Thymus (tissue), 14 donors: ENCODE measurements at places on chromosomes 1 and 21. TPM values are rescaled to one million over a fixed set of nuclear protein-coding genes. Genes with fewer than 3 reads are reported as not detected.

Gene TMEM200B
- total RNA-seq = 0.57 TPM

Gene RGS16
- total RNA-seq = 8.3 TPM

DNA sequence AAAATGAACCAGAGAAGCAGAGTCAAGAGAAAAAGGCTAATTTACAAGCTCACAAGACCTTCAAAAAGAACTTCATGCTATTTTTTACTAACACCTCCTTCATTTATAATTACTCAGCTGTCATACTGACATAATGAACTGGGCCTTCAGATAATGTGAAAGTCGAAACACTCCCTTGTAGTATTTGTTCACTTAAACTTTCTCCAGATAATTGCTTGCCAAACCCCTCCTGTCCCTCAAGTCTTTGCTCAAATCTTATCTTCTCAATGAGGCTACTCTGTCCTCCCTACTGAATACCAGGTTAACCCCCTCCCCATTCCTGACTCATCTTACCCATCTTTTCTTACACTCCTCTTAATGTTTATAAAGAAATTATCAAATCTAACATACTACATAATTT is 11.1 kb upstream of the MAP3K21 start:
- no peak for DNase-seq
- no peaks in the 10 kb centered on the region for H3K4me1 ChIP-seq
- H3K27ac ChIP-seq = no peak overlapping the region
- H3K36me3 ChIP-seq = no peaks in the 10 kb centered on the region

GRCh38 chr1:110067479-110067892 is 3.0 kb downstream of the ALX3 start:
- H3K36me3 ChIP-seq = no peaks in the 10 kb centered on the region
- H3K4me3 ChIP-seq = no peak overlapping the region
- H3K27ac ChIP-seq = no peak overlapping the region
- no peaks in the 10 kb centered on the region for H3K4me1 ChIP-seq
- H3K27me3 ChIP-seq = peaks cover 84% of the 10 kb centered on the region

DNA sequence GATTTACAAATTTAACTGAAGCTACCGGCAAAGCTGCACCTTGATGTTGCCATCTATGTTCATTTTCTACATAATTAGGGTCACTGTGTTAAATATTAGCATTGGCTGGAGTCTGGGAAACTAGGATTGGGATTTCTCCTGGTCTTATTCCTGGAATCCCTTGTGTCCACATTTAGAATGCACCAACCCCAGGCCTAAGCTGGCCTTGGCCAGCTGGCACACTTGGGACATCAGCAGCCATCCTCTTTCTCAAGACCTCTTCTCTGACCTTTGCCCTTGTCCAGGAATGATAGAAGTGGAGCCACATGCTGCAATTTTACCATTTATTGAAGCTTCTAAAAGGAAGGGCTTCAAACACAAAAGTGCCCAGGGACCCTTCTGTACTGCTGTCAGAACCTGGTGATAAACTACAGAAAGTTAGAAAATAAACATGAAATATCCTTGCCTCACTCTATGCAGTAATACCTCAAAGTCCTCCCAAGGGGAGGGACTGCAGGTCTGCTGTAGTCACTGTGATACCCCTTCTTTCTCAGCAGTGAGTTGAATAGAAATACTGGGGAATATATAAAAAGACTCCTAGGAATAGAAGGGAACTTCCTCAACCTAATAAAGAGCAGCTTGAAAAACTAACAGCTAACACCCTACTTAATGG is 13.7 kb upstream of the PIGC start:
- DNase-seq = no peak
- H3K27ac ChIP-seq = no peak overlapping the region
- H3K4me3 ChIP-seq = no peak overlapping the region
- H3K36me3 ChIP-seq = no peaks in the 10 kb centered on the region

Gene SH2D5
- 0.14 TPM for total RNA-seq

Gene USF1
- total RNA-seq = 81.8 TPM

DNA sequence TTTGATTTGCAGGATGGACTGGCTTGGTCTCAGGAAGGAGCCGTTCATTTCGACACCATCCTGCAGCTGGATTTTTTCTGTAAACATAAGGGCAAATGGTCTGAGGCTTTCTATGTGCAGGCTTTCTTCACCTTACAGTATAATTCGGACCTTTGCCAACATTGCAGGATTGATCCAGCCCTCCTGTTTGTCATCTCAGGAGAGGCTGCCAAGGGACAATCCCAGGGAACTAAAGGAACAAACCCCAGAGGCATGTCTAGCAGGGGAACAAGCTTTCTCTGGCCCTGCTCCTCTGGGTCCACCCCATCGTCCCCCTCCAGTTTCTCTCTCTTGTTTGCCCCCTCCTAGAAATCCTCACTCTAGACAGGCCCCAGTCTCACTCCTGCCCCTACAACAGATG is 24.8 kb upstream of the GBP6 start:
- H3K36me3 ChIP-seq = no peaks in the 10 kb centered on the region
- no peaks in the 10 kb centered on the region for H3K27me3 ChIP-seq
- no peak for DNase-seq
- no peak overlapping the region for H3K27ac ChIP-seq
- no peak overlapping the region for H3K4me3 ChIP-seq
- H3K4me1 ChIP-seq = no peaks in the 10 kb centered on the region

Gene IGSF21
- total RNA-seq = 0.85 TPM

- no peaks in the 10 kb centered on the region for H3K27me3 ChIP-seq
- H3K36me3 ChIP-seq = no peaks in the 10 kb centered on the region
- peak within 1 kb of the TSS; percentile 12 for H3K27ac ChIP-seq
- H3K4me3 ChIP-seq = no peak within 1 kb of the TSS
- H3K4me1 ChIP-seq = peaks cover 61% of the 10 kb centered on the region
Measured at GRCh38 chr1:156153362-156153761, at the start of gene SEMA4A. TSS of gene SEMA4A (plus strand) at chr1:156153585. CDS start at chr1:156154579, 994 bp downstream.

DNA sequence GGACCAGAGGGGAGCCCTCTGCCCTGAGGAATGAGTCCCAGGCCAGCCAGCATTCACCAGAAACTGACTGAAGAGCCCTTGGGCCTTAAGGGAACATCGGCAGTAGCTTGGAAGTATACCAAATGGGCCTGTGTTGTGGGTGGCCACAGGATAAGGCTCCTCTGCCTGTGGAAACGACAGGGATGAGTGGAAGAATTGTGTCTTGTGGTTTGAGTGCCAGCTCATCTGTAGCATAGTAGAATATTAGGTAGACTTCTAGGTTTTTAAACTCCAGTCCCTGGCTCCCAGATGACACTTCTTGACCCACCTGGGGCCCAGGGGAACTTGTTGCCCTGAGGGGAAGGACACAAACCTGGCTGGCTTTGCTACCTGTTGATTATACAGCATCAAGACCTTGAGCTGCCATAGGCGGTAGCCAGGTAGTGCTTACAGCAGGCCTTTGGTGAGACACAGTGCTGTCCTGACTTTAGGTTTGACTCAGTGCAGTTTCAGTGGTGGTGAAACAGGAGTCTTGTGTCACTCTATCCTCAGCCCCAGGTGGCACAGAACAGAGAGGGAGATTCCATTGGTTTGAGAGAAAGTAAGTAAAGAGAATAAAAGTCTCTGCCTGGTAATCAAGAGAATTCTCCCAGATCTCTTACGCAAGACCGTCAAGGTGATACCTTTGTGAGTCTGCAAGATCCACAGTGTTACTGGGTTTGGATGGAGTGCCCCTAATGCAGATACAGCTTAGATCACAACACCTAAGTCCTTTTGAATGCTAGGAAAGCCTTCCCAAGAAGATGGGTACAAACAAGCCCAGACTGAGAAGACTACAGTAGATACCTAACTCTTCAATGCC is 50.2 kb downstream of the RABGAP1L start:
- H3K4me3 ChIP-seq = no peak overlapping the region
- no peaks in the 10 kb centered on the region for H3K27me3 ChIP-seq
- DNase-seq = no peak
- H3K36me3 ChIP-seq = no peaks in the 10 kb centered on the region
- no peaks in the 10 kb centered on the region for H3K4me1 ChIP-seq

Gene BRDT
- total RNA-seq = under 0.01 TPM

GRCh38 chr1:10117865-10118264 is 85.1 kb downstream of the UBE4B start:
- H3K27ac ChIP-seq = no peak overlapping the region
- H3K36me3 ChIP-seq = peaks cover 44% of the 10 kb centered on the region
- DNase-seq = no peak
- no peaks in the 10 kb centered on the region for H3K4me1 ChIP-seq

DNA sequence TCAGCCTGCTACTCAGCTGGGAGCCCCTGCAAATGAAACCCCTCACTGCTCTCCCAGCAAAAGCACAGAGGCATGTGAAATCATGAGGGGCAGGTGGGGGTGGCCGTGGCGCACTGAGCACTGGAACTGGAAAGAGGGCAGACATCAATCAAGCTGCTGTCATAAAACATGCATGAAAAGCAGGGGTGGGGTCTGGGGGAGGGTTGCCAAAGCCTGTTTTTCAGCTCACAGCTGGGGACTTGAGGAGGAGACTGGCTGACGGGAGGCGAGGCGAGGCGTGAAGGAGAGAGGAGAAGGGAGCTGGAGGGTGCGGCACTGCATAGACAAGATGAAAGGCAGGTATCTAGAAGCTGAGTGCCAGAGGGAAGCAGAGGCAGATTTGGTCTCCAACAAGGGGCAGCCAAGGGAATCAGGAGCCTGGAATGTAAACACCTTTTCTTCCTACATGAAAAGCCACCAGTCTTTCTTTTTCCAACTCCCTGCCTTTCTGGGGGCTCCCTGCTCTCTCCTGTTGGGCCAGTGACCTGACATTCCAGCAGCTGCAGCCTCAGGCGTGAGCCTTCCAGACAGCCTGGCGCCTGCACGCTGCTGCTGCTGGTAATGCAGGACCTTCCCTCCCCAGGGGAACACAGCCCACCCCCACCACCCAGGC is 87.0 kb downstream of the NMNAT2 start:
- peaks cover 20% of the 10 kb centered on the region for H3K27me3 ChIP-seq
- peaks cover 5% of the 10 kb centered on the region for H3K4me1 ChIP-seq
- H3K27ac ChIP-seq = no peak overlapping the region
- H3K4me3 ChIP-seq = no peak overlapping the region

DNA sequence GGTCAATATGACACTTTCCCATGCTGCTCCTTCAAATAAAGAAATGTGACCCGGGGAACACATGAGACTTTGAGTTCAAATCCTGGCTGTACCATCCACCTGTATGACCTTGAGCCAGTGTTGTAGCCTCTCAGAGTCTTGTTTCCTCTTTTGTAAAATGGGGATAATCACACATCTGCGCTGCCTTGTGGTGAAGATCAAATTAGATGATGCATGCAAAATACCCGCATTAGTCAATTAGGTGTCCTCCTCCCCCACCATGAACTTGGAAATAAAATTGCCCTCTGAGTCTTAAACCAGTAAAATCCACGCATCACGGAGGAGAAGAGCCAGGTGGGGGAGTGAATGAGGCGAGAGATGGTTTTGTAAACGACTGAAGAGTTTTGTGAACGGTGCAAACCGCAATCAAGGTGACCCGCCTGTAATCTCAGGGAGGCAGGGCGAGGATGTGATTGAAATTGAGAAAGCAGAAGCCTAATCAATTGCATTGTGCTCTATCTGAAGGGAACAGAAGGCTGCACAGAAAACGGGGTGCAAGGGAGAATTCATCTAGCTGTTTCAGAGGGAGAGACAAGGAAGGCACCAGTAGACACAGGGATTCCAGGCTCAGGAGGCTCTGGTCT is 5.8 kb upstream of the AHDC1 start:
- peak overlapping the region; percentile 61 for H3K27ac ChIP-seq
- no peaks in the 10 kb centered on the region for H3K27me3 ChIP-seq
- H3K36me3 ChIP-seq = peaks cover 4% of the 10 kb centered on the region
- no peak overlapping the region for H3K4me3 ChIP-seq

DNA sequence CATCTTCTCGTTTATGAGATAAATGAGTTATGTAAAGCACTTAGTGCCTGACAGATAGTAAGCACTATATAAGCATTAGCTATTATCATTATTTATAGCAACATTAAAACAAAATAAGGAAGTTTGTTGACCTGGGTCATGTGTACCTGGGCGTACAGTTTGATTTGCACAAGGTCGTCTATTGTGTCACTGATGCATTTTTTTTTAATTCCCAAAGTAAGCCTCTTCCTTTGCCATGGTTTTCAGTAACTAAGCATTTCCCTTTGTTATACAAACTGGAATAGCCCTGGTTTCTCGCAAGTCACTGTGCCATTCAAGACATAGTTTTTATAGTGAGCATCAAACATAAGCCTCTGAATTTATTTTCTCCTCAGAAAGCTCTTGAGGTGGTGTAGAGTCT is 72.2 kb downstream of the CACHD1 start:
- no peak for DNase-seq
- H3K4me1 ChIP-seq = peaks cover 8% of the 10 kb centered on the region
- no peaks in the 10 kb centered on the region for H3K36me3 ChIP-seq

GRCh38 chr1:64062941-64063581 is 140.4 kb upstream of the UBE2U start:
- no peak overlapping the region for H3K4me3 ChIP-seq
- no peaks in the 10 kb centered on the region for H3K36me3 ChIP-seq
- peaks cover 17% of the 10 kb centered on the region for H3K4me1 ChIP-seq
- no peak overlapping the region for H3K27ac ChIP-seq
- no peak for DNase-seq
- no peaks in the 10 kb centered on the region for H3K27me3 ChIP-seq

DNA sequence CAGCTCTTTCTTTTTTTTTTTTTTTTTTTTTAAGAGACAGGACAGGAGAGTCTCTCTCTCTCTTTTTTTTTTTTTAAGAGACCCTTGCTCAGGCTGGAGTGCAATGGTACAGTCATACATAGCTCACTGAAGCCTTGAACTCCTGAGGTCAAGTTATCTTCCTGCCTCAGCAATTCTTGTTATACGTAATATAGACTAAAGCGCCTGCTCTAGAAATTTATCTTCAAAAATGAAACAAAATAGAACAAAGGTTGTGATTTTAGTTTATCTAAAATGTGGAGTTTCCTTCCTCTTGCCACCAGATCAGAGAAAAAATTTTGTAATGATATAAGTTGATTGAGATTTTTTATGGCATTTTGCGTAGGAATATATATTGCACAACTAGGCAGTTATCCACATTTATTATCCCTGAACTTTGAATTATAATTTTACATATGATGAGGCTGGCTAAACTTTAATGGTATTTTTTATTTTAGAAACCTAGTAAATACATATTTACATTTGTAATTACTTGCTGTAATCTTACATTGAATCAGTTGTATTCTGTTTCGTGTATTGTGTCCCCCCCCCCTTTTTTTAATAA is 44.2 kb downstream of the MTF2 start:
- H3K4me1 ChIP-seq = no peaks in the 10 kb centered on the region
- DNase-seq = no peak
- H3K4me3 ChIP-seq = no peak overlapping the region

GRCh38 chr1:44318097-44319088 is 36.7 kb downstream of the ERI3 start:
- peaks cover 10% of the 10 kb centered on the region for H3K4me1 ChIP-seq
- DNase-seq = no peak
- H3K4me3 ChIP-seq = no peak overlapping the region
- no peak overlapping the region for H3K27ac ChIP-seq
- no peaks in the 10 kb centered on the region for H3K27me3 ChIP-seq

- no peak overlapping the region for H3K4me3 ChIP-seq
- H3K4me1 ChIP-seq = no peaks in the 10 kb centered on the region
- no peaks in the 10 kb centered on the region for H3K27me3 ChIP-seq
- no peak overlapping the region for H3K27ac ChIP-seq
- no peak for DNase-seq
Measured at GRCh38 chr1:234437423-234438171, 41.4 kb downstream of the TARBP1 start.

Gene SNX7
- total RNA-seq = 6.0 TPM

GRCh38 chr1:45379524-45379923 is 39.3 kb upstream of the MUTYH start:
- H3K4me3 ChIP-seq = no peak overlapping the region
- H3K4me1 ChIP-seq = no peaks in the 10 kb centered on the region
- H3K27me3 ChIP-seq = no peaks in the 10 kb centered on the region
- DNase-seq = no peak
- no peaks in the 10 kb centered on the region for H3K36me3 ChIP-seq
